ENCODE measurements at places on chromosomes 7 and 10.
A peak's percentile ranks its signal among the peaks of the same experiment; 100 is the strongest.

GRCh38 chr10:63646491-63646890, 125.3 kb downstream of the REEP3 start:
- DNase-seq = no peak

GRCh38 chr10:70266701-70267100, 17.1 kb downstream of the NPFFR1 start:
- DNase-seq = no peak

DNA sequence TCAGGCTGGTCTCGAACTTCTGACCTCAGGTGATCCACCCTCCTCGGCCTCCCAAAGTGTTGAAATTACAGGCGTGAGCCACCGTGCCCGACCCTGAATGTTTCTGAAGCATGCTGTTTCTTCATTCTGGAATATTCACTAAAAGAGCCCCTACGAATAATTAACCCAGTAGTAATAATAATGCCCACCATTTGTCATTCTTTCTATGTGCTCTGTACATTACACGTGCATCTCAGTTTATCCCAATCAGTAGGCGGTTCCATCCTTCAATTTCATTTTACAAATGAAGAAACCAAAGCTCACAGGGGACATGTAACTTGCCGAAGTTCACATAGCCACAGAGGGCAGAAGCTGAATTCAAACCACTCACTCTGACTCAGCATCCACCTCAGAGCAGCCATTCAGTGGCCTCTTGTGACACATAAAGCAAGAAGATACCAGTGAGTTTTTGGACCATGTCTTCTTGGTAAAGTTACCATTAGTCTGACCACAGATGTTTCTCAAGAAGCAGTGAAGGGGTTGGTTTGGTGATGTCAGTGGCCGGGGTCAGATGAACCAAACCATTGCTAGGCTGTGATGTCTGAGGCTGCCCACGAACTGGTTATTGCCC, 71.9 kb upstream of the DUSP5 start:
- DNase-seq = peak; percentile 92

DNA sequence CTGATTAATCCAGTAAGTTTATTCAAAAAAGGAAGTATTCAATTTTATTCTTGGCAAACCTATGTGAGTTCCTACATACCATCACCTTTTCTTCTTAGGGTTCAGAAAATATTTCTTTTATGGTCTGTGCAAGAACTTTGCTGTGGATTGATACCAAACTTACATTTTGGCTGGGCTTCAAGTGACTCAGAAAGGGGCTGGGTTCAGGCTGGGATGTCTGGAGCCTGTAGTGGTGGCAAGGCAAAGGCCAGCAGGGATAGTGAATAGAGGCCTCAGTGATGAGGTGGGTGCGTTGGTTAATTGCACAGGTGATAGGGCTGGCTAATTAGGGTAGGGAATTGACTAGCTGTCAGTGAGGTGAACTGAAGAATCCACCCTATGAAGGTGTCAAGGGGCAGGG, 40.2 kb upstream of the ATXN7L1 start:
- DNase-seq = no peak

GRCh38 chr10:36187380-36188079, 545.4 kb upstream of the FZD8 start:
- DNase-seq = no peak

DNA sequence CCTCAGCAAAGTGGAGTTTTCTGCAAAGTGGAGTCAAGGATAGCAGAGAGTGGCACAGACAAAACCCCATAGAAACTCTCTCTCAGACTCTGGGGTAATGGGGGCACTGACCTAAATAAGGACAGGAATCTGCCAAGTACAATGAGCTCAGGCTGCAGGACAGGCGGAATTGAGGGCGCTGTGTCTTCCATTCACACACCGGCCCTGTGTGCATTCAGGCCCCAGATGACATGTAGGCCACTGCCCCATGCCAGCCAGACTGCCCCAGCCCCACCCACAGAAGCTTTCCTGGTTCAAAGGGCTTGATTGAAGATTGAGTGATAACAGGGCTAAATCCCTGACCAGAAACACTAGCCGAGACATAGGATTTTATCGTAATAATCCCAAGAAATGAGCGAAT, 52.7 kb downstream of the EEPD1 start:
- no peak for DNase-seq

DNA sequence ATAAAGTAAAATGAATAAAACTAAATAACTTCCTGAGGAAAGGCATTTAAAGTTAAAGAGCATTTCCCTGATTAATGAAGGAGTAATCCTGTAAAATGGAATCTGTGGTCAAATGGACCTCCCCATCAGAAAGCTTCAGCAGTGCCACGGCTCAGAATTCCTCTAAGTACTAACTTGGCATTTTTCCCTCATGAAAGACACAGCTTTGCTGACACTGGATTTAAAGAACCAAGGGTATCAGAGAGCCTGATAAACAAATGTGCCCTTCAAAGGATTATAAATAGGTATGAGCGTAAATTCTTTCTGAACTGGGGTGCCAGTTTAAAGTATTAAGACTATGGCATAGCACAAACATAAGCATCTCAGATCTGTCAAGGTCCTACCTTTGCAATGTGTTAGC, 24.2 kb upstream of the RNF148 start:
- no peak for DNase-seq

- no peak for DNase-seq
Measured at GRCh38 chr7:41277561-41277960, 425.3 kb downstream of the INHBA start.

DNA sequence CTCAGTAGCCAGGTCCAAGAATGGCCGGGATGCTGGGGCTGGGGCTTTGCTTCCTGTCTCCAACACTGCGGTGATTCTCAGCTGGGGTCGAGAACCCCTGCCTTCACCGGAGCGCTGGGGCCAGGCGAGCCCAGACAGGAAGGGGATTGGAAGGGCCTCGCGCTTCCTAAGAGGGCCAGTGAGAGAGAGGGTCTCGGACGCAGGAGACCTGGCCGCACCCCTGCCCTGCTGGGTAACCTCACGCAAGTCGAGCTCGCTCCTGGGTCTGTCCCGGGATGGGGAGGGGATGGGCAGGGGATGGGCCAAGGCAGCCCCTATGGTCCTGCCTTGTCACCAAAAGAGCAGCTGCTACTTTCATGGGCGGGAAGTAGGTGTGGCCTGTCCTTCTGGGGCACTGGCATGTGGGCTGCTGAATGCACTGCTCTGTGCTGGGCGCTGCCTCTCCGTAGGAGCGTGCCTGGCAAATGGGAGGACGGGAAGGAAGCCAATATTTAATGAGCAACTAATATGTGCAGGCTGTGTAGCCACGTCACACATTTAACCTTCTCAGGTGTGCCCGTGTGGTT, 20.0 kb downstream of the KCNK18 start:
- no peak for DNase-seq

GRCh38 chr7:41696323-41696916, 6.5 kb downstream of the INHBA start:
- DNase-seq = peak; percentile 76

- DNase-seq = no peak
Measured at GRCh38 chr7:27751888-27752660, 12.1 kb downstream of the TAX1BP1 start.

DNA sequence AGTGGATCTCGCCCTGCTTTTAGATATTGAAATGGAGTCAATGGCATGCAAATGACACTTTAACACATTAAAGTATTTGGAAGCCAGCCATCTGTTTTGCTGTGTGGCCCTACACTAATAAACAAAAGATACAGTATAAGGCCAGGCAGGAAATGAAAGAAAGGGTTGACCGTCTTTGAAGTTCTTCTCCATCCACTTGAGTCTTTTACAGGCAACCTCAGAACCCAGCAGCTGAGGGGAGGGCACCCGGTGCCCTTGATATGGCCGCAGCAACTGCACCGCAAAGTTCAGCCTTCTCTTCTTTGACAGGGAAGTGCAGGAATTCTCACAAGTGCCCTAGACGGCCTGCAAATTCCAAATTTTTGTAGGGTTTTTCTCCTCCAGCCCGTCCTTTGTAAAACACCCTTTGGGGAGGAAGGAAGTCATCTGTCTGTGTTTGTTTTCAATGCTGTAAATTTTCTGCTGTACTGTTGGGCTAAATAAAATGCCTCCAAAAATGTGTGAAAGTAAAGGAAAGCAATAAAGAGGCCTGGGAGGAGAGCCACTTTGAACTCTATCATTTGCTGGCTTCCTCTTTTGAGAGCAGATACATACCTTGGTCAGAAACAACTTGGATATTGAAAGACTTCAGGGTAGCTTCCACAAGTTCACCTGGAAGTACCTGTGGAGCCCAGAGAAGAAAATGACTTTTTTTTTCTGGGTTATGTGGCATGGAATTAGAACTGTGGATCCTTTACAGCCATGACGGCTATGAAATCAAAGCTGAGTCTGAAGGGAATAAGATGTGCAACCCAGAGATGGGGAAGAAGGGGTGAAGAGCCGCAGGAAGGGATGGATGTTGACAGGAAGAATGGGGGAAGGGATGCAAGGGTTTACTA, 3.6 kb downstream of the HOXA1 start:
- DNase-seq = no peak

DNA sequence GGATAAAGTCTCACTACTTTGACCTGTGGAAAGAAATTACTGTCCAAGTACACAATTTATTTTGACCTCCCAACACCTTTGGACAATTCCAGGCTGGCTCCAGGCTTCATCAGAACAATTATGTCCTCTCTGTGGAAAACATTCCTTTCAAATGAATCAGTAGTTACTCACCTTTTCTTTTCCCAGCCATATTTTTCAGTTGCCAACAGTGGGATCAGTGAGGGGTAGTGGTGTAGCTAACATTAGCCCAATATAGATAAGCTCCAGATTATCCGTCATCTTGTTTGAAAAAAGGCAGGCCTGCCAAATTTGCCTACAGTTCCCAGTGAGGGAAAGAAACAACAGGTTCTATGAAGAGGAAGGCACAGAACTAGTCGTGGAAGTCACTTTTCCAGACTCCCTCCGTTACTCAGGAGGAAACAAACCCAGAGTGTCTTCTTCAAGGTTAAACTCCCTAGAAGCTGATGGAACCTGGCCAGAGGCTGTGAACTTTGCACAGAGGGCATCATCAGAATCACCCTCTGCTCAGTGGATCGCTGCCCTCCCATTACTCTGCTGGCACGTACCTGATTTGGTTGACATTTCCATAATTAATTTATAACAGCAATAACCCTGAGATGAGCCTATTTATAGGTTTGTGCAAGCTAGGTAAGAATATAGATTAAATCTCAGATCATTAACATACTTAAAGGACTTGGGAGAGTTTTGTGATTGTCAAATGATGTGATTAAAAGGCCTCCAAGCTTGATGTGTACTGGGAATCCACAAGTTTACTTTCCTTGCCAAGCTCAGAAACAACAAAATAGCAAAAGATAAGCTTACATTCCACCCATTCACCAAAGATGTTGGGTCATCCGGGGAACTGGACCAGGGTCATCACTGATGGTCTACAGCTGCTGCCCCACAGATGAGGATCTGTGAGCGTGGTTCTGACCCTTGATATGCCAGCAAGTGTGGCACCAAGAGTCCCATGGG, 654.6 kb upstream of the GALNT17 start:
- DNase-seq = no peak

All from AG04450 (cell line).